Kidney capillary endothelial cell (primary cell): ENCODE measurements at places on chromosomes 6 and 20.

GRCh38 chr6:14791526-14791925 is 454.3 kb upstream of the JARID2 start:
- DNase-seq, result no peak

GRCh38 chr6:118645395-118645794 is 6.0 kb downstream of the CEP85L start:
- DNase-seq, result no peak

GRCh38 chr6:78868116-78868515 is 765 bp downstream of the IRAK1BP1 start:
- no peak for DNase-seq

DNA sequence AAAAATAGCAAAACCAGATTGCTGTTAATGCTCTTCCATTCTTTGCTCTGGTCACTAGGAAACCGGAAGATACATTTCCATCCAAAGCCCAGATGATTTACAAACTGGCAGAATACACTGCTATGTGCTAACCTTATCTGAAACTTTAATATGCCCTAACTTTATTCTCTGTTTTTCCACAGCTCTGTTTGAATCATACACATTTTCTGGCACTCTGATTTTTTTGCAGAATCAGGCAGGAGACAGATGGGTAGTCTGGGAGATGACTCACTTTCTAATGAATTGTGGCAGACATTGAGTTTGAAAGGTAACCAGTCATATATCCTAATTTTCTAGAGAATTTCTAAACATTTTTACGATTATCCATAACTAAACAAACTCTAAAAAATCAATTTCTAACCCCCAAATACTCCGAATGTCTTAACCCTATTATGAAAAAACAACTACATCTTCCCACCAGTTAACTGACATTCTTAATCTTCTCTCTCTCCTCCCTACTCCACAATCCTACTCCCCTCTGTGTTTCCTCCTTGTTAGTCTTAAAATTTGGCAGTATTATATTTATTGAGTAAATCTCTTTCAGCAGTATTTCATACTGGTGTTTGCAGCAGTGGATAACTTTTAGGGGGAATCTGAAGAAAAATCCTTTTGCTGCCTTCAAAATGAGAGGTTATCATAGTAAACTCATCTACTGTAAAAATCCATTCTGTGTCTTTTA is 63.5 kb downstream of the MAN1A1 start:
- DNase-seq, result no peak

DNA sequence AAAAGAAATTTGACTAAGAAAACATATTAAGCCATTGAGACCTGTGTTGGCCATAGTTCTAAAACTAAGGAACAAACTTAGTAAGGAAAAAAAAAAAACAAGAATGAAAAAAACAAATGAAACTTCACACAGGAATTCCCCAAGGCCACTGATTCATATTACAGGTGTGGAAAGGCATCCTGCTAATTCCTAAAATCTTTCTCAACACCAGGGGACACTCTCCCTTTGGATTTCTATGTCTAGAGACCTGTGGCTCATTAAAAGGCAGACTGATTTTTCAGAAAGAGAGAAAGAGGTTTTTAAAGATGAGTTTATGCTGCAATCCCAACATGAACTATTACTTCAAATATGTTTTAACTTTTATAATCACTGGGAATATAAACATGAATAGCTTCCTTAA is at the start of gene OR12D1:
Gene OR12D1 (plus strand): TSS at position 341 of the 400 bp plus-strand sequence.
- no peak for DNase-seq

GRCh38 chr20:26216025-26216424 is 519.4 kb upstream of the ZNF337 start:
- DNase-seq, result no peak
